PC-9 (cell line): ENCODE measurements at places on chromosomes 4 and X.

DNA sequence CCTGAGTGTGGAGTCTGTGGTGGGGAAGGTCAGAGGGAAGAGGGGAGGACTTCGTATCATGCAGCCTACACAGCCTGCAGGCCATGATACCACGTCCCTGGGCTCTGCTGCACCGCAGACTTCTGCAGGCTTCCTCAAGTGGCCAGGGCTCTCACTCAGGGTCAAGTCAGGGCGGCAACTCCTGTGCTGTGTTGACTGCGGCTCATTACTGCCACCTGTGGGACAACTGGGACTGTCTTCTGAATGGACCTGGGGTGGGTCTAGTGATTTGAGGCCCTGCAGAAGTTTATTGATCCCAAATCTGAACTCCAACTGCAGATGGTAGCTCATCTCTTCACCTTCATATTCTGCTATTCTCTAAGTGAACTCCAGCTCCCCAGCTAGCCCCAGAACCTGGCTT lies 167.1 kb downstream of the NSUN7 start:
- H3K4me1 ChIP-seq = no peaks in the 10 kb centered on the region
- no peak overlapping the region for H3K27ac ChIP-seq
- H3K4me3 ChIP-seq = no peak overlapping the region

- no peaks in the 10 kb centered on the region for H3K4me1 ChIP-seq
- H3K36me3 ChIP-seq = no peaks in the 10 kb centered on the region
- no peak for DNase-seq
- H3K4me3 ChIP-seq = no peak overlapping the region
- H3K27ac ChIP-seq = no peak overlapping the region
Measured at GRCh38 chr4:28709891-28710290, 1849.2 kb downstream of the STIM2 start.

- no peak overlapping the region for H3K4me3 ChIP-seq
- H3K27ac ChIP-seq = peak overlapping the region; percentile 86
- DNase-seq = peak; percentile 49
- H3K36me3 ChIP-seq = no peaks in the 10 kb centered on the region
- peaks cover 20% of the 10 kb centered on the region for H3K4me1 ChIP-seq
Measured at GRCh38 chrX:13223868-13224567, 95.8 kb downstream of the ATXN3L start.

- no peak for DNase-seq
- H3K4me3 ChIP-seq = no peak overlapping the region
- no peaks in the 10 kb centered on the region for H3K4me1 ChIP-seq
- H3K27me3 ChIP-seq = no peaks in the 10 kb centered on the region
- no peak overlapping the region for H3K27ac ChIP-seq
Measured at GRCh38 chr4:186580669-186581068, 25.3 kb upstream of the MTNR1A start.

DNA sequence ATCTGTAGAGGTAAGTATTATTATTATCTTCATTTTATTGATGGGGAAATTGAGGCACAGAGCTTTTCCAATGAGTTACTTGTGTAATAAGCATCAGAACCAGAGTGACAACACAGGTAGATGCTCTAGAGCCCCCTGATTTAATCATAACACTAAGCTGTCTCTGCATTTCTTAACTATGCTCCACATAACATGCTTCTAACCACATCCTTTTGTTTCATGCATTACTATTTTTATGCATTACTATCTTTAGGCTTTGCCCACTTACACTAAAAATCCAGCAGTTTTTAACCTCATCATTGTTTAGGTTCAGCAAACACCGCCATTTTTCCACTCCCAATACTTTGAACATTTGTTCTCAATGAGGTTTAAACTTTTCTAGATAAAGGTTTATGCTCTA lies 1900.8 kb upstream of the PCDH10 start:
- no peaks in the 10 kb centered on the region for H3K27me3 ChIP-seq
- H3K36me3 ChIP-seq = no peaks in the 10 kb centered on the region
- H3K4me3 ChIP-seq = no peak overlapping the region
- H3K27ac ChIP-seq = no peak overlapping the region
- no peaks in the 10 kb centered on the region for H3K4me1 ChIP-seq
- DNase-seq = no peak

GRCh38 chr4:189792924-189793618 lies 147.6 kb upstream of the FRG1 start:
- peaks cover 18% of the 10 kb centered on the region for H3K27me3 ChIP-seq
- H3K4me3 ChIP-seq = no peak overlapping the region
- DNase-seq = peak; percentile 45
- no peak overlapping the region for H3K27ac ChIP-seq
- no peaks in the 10 kb centered on the region for H3K36me3 ChIP-seq
